ENCODE measurements at places on chromosomes 12 and 14.

DNA sequence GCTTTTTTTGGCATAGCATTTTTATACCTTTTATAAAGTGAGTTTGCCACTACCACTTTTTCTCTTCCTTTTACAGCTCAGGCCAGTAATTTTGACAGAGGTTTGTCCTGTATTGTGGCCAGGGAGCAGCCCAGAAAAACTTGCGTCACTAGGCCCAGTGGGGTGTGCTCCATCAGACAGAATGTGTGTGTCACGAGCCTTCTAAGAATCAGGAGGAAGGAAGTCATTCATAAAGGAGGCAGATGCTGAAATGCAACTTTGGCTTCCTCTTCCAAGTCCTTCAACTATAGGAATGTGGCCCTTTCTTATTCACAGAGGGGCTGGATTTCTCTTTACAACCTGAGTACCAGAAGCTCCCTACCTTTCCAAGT lies 10.1 kb upstream of the RAB35 start:
- no peak for DNase-seq

DNA sequence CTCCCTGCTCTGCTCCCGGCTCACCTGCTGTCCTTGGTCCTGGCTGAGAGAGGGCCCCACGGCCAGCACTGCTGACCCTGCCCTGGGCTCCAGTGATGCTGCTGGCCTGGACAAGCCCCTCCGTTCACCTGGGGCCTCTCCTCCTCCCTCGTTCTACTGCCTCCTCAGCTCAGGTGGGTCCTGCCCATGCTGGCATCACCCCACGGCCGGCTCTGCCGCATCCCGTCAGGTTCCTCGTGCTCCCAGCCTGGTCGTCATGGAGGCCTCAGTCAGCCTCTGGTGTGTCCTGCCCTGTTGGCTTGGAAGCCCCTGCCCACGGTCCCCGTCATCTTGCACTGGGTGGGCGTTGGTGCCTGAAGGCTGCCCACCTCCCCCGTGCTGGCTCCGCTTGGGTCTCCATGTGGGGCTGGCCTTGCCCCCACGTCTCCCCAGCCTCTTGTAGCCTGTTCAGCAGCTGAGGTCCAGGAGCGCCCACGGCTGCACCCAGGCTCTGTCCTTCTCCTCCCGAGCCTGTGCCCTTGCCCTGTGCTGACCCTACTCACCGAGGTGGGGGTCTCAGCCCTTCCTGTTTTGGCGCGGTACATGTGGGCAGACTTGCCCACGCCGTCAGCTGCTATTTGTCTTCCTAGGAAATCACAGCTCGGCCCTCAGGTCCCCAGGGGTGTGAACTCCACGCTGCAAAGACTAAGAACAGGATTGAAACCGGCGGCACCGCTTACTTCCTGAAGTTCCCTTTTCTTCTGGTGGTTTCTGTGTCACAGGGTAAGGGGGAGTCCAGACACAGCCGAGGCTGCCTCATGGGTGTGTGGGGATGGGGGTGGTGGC lies 121.6 kb downstream of the TMEM121 start:
- no peak for DNase-seq

GRCh38 chr12:112182499-112182898 lies 57.1 kb downstream of the TRAFD1 start:
- no peak for DNase-seq

DNA sequence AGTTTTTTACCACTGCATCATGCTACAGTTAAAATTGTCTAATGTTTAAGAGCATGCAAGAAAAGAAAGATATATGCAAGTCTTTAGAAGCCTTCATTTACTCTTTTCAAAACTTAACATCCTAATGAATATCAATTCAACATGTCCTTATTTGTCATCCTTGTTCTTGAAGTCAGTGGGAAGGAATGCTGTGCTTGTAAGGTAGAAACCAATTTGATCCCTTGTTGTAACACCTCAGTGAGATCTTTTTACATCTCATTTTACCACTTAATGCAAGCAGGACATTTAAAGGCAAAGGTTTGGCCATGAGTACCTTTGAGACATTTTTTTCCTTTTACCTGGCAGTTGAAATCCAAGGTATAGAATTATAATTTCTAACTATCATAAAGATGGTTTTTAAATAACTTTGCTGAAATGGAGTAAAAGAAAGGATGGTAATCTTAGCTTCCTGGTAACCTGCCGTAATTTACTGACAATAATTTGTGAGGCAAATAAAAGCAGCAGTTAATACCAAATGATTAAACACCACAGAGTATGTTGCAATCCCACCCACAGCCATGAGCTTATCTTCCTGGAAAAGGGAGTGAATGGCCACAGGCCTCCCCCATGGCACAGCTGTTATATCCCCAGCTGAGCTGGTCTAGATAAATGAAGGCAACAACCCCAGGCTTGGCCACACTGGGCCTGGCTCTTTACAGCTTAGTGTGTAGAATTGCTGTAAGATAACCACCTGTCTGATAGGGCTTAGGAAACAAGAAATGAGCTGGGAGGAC lies 33.2 kb upstream of the STRN3 start:
- DNase-seq, result no peak

DNA sequence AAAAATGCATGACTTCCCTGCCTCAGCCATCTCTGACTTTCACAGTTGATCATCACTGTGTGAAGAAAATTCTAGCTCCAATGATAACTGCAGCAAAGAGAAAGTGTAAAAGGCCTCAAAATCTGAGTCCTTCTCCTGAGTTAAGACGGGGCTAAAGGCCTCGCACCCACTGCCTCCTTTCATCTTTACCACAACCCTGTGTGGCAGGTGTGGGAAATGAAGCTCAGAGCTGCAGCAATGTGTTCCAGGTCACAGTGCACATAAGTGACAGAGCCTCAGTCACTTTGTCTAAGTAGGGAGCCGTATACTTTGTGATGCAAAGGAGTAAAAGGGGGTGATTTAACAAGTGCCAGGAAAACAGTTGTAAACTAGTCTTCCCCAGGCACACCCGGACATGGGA lies 144.7 kb upstream of the TMCC3 start:
- no peak for DNase-seq

GRCh38 chr12:49200919-49201594 lies 12.2 kb upstream of the TUBA1A start:
- no peak for DNase-seq

GRCh38 chr12:114625294-114625851 lies 58.6 kb downstream of the TBX3 start:
- no peak for DNase-seq

GRCh38 chr14:54909817-54910558 lies 7.4 kb upstream of the GCH1 start:
- no peak for DNase-seq

DNA sequence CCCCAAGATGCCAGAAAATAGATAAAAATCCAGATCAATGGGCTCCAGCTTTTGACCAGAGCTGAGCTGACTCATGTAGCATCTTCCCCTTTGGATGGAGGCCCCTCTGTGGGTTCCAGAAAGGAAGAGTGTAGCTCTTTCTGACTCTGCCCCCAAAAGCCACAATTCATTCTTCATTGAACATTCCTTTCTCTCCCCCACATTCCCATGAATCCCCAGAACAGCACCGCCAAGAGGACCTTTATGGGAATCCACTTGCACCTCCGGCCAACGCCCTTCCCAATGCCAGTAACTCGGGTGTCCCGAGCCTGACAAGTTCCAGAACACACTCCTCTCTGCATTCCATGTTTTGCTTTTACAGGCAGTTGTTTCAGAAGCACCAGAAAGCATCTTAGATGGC lies 210.6 kb upstream of the DIO3 start:
- DNase-seq, result no peak

DNA sequence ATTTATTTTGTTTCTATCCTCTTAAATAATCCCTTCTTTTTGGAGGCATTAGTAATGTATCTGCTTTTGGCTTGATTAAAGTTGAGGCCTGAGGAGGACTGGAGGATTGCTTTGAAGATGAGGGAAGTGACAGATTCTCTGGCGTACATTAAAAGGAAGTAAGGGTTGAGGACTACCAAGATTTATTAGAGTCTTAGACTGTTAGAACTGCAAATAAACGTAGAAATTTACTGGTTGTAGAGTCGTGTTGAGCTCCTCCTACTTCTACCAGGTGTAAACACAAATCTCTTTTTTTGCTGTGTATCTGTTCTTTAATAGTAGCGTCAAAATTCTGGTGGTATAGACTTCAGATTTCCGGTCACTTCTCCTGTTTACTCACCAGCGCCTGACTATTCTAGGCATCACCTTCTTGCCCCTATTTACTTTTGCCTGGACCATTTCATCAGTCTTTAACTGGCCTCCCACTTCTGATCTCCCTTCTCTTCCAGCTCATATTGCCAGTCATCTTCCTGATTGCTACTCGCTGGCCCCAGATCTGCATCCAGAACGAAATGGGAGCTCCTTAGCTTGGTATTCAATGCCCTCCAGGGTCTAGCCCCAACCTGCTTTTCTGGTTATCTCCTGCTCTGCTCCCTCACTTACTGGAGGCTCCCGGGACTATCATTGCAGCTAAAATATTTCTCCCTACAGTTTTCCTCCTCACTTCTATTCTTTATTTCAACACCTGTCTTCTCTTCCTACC lies 8.4 kb upstream of the EID3 start:
- no peak for DNase-seq

DNA sequence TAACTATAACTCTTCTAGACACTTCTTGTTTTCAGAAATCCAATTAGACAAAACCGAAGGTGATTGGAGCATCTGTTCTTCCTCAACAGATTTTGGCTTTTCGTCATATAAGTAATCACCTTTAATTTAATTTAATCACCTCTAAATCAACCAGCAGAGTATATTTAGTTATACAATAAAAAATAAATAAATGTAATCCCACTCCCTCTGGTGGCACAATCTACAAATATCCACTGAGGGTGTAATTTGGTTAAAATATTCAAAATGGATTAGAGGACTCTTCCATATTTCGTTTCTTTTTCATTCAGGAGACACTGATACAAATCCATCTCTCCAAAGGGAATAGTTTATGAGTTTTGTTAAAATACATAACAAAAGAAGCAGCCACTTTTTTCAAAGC lies 18.3 kb upstream of the SLC35F4 start:
- DNase-seq, result no peak

- DNase-seq, result no peak
Measured at GRCh38 chr12:90290980-90291975, 582.6 kb upstream of the ATP2B1 start.

DNA sequence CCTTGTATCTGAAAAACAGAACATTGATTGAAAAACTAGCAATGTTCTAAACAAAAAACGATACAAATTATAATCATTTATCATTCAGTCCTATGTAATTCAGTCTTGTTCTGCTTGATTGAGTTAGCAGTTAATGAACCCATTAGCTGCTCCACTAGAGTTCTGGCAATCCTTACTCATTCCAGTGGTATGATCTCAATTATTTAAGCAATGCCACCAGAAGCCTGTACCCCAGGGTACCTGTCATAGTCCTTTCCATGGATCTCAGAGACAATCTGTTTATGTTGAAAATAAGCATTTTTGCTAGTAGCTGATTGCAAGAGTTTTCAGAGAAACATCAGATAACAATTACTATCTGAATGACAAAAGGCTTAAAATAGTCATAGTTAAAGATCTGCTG lies 115.9 kb downstream of the UNC79 start:
- DNase-seq, result no peak

DNA sequence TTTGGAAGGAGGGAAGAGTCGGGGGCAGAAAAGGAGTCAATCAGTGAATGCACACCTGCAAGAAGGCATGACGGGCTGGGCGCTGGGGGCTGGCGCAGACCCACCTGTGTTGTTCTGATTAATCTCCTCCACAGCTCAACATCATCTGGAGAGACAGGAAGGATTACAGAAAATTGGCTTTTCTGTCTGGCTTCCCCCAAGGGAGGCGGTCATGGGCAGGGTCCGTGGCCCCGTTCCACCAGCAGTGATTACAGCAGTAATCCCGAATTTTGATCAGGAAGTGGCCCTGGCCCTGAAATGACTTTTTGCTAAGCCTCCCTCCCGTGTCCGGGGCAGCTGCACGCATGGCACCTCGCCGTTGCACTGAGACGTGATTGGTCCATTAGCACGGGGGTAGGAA lies 24.4 kb upstream of the GALNT9 start:
- DNase-seq, result no peak

DNA sequence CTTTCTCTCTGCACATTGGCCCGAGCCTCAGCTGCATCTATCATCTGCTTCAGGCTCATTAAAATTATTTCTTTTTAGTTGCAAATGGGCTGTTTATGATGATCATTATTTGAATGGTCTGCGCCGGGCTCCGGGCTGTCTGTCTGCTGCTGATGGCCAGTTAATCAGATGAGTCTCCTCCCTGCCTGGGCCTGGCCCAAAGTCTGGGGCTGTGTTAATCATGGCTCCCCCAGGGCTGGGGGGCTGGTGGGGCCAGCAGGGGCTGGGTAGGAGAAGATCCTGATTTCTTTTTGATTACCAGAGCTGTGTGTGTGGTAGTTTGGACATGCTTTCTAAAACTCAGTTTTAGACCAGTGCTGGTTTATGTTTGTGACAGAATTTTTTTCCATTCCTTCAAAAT lies 159.1 kb downstream of the PHETA1 start:
- DNase-seq, result no peak

- DNase-seq, result no peak
Measured at GRCh38 chr12:58888131-58888783, 32.0 kb downstream of the LRIG3 start.

DNA sequence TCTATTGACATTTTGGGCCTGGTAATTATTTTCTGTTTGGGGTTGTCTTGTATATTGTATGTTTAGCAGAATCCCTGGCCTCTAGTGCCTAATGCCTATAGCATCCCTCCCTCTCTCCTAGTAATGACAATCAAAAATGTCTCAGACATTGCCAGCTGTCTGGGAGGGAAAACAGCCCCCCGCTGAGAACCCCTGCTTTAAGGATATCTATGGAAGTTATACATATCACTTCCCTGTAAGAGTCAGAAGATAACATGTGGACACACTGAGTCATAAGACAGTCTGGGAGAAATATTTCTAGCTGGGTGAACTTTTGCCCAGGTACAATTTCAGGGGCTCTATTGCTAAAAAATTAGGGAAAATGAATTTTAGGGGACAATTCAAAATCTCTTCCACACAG lies 255.0 kb downstream of the PAWR start:
- DNase-seq, result no peak

GRCh38 chr14:96803958-96804357 lies 6.8 kb downstream of the VRK1 start:
- DNase-seq, result no peak

GRCh38 chr12:50566066-50566465 lies 61.3 kb downstream of the DIP2B start:
- no peak for DNase-seq

DNA sequence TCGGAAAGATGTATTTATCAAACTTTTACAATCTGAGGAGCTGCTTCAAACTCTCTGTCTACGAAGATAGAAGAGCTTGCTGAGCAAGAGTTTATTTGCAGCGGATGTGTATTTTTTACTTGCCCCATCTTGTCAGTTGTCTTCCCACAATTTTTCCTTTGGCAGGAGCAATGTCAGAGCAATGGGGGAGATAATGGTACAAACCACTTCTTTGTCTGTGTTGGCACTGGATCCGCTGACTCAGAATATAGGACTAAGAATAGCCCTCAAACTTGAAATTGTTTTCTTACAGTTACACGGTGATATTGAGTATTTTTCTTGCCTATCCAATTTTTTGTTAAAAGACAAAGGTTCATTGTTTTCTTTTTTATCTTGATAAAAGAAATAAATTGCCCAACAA lies 27.6 kb downstream of the HELB start:
- no peak for DNase-seq

GRCh38 chr14:52876311-52876710 lies 74.5 kb downstream of the FERMT2 start:
- DNase-seq, result no peak

Measured in stimulated activated CD8-positive, alpha-beta memory T cell treated with anti-CD3 and anti-CD28 coated beads, Interleukin-4, amount 100 ng/mL, for 1 hour (primary cell).